M059J (cell line): ENCODE measurements at places on chromosomes 4 and X. TPM values are rescaled to one million over a fixed set of nuclear protein-coding genes. Genes with fewer than 3 reads are reported as not detected.

DNA sequence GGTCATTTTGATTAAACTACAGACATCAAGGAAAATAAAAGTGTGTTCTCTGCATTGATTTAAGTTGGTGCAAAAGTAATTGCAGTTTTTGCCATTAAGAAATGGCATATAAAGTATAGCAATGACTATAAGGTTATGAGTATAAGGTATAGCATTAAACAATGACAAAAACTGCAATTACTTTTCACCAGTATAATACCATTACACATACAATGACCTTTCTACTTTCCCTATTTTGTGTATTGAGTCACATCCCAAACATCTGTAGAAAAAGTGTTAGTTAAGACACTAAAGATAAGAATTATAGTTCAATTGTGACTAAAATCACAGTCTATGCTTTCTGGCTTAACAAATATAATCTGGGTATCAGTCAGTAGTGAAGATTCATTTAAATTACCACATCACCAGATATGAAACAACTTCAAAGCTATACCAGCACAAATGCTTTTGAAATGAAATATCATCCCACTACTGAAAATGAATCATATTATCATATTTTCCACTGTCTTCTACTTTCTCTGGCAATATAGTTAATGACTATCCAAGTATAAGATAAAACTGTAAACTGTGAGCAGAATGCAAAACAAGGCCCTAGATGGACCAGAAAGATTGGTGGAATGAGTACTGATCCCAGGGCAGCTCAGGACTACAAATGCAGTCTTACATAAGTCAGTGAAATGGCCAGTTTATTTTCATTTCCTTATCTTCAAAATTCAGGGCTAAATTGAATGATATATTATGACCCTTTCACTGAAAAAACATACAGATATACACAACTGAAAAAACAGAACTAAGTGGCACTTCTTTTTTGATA, 241.1 kb downstream of the ANTXR2 start:
- no peak for DNase-seq

GRCh38 chrX:39665830-39666518, 431.8 kb downstream of the BCOR start:
- no peak for DNase-seq

DNA sequence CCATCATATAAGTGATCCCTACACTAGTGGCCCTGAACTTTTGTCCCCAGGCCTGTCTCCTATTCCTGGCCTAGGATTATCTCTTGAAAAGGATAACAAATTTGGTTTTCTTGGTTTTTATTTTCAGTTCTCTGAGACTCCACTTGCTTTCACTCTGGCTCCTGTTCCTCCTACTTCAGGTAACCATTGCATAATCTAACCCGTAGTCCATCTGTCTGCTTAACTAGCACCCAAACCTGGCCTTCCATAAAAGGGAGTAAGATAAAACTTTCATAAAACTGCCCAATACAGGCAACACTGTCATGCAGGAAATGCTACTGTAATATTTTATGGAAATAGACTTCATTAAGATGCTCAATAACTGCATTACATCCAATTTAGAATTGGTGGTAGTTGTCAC, 52.1 kb upstream of the RAP1GDS1 start:
- no peak for DNase-seq

The TRIML2 gene
- total RNA-seq = 0.27 and 1.0 TPM in 2 replicates
